ENCODE measurements at places on chromosomes 3 and 15.

GRCh38 chr3:187567661-187568121 is 102.5 kb downstream of the SST start:
- DNase-seq = no peak

DNA sequence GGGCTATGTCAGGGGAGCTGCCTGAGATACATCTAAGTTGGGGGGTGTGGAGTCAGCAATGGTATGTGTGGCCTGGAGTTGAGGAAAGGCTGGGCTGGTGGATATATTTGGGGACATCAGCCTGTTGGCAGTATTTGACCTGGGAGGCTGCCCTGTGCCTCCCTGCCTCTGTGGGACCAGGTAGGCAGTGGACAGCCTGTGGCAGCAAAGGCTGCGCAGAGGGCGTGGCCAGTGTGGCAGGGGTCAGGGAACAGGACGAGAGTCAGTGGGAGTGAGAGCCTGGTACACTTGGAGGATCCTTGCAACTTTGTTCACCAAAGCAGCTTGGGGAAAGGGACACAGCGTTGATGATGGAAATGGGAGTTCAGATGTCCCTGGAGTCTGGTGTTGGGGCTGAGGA is 15.0 kb downstream of the TEX264 start:
- no peak for DNase-seq

- DNase-seq = no peak
Measured at GRCh38 chr3:150627557-150627956, 24.4 kb downstream of the SELENOT start.

GRCh38 chr3:23221136-23221535 is 18.0 kb downstream of the UBE2E2 start:
- peak; percentile 75 for DNase-seq

DNA sequence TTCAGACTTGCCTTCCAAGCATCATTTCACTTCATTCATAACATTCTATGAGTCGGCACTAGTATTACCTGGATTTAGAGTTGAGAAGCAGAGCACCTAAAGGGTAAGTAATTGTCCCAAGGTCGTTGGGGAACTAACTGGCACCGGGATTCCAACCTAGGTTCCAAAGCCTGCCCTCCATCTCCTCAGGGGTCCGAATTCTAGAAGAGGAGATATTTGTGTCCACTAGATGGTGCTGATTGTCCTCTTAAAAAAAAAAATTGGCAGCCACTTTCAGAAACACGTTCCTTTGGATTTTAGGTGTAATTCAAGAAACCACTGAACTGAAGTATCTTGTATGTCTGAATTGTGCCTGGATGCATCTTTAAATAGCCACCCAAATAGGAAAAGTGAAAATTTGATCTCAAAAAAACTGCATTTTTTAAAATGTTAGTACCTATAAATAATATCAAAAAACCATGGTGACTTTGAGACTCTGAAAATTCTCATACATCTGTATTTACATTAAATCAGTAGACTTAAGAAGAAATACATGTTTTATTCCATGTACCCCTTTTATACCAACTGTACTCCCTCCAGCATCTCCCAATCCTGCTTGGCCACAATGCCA is 3.9 kb upstream of the FSIP1 start:
- DNase-seq = peak; percentile 66
